ENCODE measurements at places on chromosomes 7 and 10.

GRCh38 chr7:158125721-158126120 is 461.9 kb downstream of the PTPRN2 start:
- no peak for DNase-seq

- DNase-seq, result no peak
Observed at GRCh38 chr10:126283307-126283706, 105.0 kb downstream of the ADAM12 start.

GRCh38 chr7:139660317-139661042 is 117.3 kb downstream of the HIPK2 start:
- no peak for DNase-seq

DNA sequence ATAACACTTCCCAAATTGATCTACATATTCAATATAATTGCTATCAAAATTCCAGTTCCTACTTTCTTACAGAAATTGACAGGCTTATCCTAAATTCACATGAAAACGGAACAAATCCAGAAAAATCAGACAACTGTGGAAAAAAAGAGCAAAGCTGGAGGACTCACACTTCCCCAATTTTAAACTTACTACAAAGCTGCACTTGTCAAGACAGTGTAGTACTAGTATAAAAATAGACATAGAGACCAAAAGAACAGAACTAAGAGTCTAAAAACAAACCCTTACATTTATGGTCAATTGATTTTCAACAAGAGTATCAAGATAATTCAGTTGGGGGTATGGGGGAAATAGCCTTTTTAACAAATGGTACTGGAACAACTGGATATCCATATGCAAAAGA is 27.5 kb downstream of the LMBR1 start:
- DNase-seq, result no peak

- DNase-seq, result no peak
Observed at GRCh38 chr7:20173828-20174227, 43.4 kb downstream of the MACC1 start.

DNA sequence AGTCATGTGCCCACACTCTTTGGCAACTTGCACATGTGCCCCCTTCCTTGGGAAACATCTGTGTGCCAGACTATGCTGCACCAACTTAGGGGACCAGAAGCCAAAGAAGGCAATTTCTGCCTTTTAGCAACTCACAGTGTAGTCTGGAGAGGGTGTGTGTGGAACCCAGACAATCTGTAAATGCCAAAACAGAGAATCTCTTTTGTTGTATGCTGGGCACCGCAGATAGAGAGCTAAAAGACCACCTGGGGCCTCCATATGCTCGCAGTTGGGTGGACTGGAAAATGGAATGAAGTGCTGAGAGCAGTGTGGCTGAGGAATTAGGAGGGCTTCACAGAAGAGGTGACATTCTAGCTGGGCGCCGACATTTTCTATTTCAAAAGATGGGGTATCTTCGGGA is 26.4 kb downstream of the UBTD1 start:
- no peak for DNase-seq

- DNase-seq, result no peak
Observed at GRCh38 chr10:104472505-104472904, 118.9 kb downstream of the CFAP58 start.

- no peak for DNase-seq
Observed at GRCh38 chr10:33365871-33366411, 31.5 kb upstream of the NRP1 start.
